ENCODE measurements at places on chromosomes 5 and 9.
A peak's percentile ranks its signal among the peaks of the same experiment; 100 is the strongest.

DNA sequence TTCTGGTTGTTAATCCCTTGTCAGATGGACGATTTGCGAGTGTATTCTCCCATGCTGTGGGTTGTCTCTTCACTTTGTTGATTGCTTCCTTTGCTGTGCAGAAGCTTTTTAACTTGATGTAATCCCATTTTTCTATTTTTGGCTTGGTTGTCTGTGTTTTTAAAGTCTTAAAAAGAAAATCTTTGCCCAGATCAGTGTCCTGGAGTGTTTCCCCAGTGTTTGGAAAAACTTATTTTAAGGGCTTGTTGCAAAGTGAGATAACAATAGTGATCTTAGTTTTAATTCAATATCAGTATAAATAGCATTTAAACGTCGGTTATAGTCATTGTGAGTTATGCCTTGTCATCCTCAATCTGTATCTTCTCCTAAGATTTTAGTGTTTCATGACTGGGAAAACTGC lies 329.5 kb downstream of the CCDC171 start:
- no peak for DNase-seq

GRCh38 chr9:136617746-136618579 lies 44.8 kb upstream of the EGFL7 start:
- peak; percentile 2 for DNase-seq

GRCh38 chr5:167546270-167546669 lies 745.2 kb upstream of the WWC1 start:
- no peak for DNase-seq

DNA sequence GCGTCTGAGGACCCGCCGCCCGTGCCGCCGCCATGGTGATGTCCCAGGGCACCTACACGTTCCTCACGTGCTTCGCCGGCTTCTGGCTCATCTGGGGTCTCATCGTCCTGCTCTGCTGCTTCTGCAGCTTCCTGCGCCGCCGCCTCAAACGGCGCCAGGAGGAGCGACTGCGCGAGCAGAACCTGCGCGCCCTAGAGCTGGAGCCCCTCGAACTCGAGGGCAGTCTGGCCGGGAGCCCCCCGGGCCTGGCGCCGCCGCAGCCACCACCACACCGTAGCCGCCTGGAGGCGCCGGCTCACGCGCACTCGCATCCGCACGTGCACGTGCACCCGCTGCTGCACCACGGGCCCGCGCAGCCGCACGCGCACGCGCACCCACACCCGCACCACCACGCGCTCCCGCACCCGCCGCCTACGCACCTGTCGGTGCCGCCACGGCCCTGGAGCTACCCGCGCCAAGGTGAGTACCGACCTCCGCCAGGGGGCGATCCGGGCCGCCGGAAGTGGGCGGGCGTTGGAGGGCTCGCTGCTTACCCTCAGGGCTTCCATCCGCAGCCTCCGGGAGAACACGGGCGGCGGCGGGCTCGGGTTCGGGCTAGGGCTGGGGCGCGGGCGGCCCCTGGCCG lies 8.5 kb downstream of the PRR7 start:
- DNase-seq: peak; percentile 59

DNA sequence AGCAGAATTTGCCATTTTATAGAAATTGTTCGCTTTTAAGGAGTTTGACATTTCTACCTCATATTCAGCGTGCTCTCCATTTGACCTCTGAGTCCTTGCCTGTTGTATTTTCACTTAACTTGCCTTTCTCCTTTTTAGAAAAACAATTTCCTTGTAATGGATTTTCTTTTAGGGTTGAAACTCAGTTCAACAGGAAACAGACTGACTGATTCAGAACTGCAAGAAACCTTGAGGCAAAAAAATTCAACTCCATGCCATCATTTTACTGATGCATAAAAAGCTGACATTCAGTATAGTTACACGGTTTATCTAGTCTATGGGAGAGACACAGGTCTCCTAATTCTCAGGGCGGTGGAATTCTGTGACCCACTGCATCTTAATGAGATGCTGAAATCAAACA lies 59.8 kb downstream of the MRPS30 start:
- DNase-seq: no peak

DNA sequence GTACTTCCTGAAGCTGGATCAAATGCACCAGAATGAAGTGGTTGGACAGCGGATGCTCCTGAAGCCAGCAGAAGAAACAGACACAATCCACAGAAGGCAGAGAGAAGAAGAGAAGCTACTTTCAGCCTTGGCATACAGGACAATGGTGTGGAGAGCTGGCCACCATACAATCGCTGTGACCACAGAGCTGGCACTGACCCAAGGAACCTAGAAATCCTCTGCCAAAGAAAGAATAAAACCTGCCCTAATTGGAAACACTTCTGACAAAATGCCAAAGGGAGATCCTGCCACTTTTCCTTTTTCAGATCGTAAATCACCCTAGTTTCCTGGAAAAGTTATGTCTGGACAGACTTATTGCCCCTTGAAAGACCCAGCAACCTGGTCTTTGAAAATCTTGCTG lies 77.8 kb downstream of the BAAT start:
- no peak for DNase-seq

DNA sequence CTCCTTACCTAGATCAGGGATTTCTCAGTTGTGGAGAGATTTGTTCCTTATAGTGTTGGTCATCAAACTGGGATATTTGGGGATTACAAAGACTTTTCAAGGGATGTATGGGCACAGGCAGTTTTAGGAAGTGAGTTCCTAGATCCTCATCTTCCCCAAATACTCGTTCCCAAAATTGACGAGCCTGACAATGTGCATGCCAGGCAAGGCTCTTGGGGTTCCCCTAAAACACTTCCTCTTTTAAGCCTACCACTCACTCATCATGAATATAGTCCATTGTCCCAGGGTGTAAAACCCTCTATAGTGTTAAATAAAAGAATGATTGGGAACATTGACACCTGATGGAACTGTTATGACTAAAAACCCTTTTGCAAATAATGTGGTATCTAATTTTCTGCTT lies 26.4 kb downstream of the PDCD1LG2 start:
- no peak for DNase-seq

Measured in GM12864 (cell line).